ENCODE measurements at places on chromosomes 2 and 18. TPM values are rescaled to one million over a fixed set of nuclear protein-coding genes. Genes with fewer than 3 reads are reported as not detected.

PSMA8 gene
- total RNA-seq: not detected

CENPA gene
- 21.4 TPM for total RNA-seq

SLC14A1 gene
- total RNA-seq: 81.0 TPM

GPR39 gene
- total RNA-seq: 1.3 TPM

LDLRAD4 gene
- total RNA-seq: 0.17 TPM

HSBP1L1 gene
- 4.0 TPM for total RNA-seq

DCDC2C gene
- not detected for total RNA-seq

DSC3 gene
- 0.15 TPM for total RNA-seq

INHBB gene
- total RNA-seq: not detected
